Caki2 (cell line): ENCODE measurements at places on chromosomes 5 and 9.

DNA sequence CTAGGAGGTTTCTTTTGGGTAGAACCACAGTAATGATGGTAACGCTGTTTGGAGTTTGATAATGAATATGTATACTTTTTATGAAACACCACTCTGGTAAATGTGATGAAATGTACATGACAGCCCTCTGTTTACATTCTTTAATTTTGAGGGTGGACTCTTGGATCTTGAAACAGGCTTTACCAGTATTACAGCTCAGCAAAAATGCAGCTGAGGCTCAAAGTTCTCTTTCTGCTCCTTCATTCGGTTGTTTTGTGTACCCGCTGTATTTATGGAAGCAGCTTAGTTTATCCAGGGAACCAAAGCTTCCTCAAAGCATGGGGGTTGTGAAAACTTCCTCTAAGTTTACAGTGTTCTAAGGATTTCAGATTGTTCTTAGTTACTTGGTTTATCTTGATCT is 11.1 kb downstream of the GAPVD1 start:
- no peak for DNase-seq

DNA sequence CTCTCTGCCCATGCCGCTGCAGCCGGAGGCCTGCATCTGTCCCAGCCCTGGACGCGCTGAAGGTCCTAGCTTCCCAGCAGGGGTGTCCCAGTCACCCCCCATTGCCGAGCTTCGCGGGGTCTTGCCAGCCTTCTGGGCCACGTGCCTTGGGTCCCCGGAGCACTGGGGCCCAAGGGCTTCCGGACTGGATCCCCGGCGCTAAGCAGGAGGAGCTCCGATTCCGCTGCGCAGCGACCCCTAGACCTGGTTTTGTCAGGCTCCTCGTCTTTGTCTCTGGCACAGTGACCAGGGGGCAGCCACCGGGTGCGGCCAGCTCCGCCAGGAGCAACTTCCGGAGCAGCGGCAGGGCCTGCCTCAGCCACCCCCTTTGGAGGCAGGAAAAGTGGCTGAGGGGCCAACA is 3.3 kb upstream of the IRX1 start:
- DNase-seq = no peak

DNA sequence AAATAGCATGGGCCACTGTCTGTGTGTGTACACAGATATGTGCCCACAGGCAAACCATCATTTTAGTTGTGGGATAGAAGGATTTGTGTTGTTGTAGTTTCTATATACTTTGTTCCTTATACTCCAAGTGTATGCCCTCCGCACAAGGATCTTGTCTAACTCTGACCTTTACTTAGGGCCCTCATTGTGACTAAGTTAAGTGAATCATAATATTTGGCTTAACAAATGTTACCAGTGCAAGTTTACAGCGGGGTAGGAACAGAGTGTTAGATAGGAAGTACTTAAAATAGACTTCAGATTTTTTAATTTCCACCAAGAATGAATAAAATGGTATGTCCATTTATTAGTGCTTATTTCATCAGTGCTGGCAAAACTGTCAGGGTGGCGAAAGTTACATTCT is 29.5 kb upstream of the CYFIP2 start:
- DNase-seq = no peak

GRCh38 chr5:78760770-78761169 is 112.2 kb upstream of the LHFPL2 start:
- DNase-seq = no peak

DNA sequence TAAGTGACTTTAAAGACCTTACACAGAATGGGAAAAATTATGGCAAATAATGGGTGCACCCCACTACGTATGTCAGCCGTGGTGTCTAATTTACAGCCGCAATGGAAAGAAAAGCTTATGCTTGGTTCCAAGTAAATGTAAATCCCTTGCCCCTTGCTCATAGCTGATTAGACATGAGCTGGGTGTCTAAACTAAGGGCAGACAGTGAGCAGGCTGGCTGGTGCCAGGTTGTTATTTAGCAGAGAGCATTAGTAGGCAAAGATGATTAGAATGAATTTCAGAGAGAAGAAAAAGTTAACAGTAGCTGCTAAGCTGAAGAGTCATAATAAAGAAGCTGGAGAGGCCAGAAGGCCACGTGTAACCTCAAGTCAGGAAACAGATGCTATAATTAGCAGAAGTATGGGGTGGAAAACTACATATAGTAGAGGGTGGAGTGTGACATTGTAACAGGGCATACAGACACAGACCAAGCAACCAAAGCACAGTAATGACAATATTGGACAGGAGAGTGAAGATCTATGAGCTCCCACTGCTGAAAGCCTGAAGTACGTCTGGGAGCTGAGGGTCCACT is 257.7 kb downstream of the MCTP1 start:
- DNase-seq = no peak

GRCh38 chr9:75184471-75184870 is 96.2 kb downstream of the OSTF1 start:
- no peak for DNase-seq

- DNase-seq = no peak
Measured at GRCh38 chr9:1701113-1701512, 314.0 kb upstream of the SMARCA2 start.

DNA sequence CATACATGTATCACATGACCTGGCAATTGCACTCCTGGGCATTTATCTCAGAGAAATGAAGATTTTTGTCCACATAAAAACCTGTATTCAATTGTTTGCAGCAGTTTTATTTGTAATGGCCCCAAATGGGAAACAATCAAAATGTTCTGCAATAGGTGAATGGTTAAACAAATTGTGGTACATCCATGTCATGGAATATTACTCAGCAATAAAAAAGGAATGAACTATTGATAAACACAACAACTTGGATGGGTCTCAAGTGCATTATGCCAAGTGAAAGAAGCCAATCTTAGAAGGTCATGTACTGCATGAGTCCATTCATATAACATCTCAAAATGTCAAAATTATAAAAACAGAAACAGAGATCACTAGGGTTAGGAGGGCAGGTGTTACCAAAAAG is 1.5 kb upstream of the NDUFS4 start:
- DNase-seq = no peak

DNA sequence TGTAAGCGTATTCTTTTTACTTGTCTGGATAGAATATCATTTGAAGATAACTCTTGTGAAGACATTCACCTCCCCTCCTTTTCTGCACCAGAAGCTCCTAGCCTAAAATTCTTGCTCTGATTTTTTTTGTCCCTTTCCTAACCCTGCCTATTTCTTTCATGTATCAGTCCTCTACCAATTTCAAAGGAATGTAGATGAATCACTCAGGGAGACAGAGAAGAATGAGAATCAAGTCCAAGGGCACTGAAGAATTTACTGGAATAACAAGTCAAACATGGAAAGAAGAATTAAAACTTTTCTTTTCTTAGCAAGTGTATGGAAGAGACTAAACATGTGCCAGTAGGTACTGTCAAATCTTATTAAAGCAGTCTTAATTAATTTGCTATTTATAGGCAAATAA is 618.7 kb downstream of the DNAH5 start:
- DNase-seq = no peak

DNA sequence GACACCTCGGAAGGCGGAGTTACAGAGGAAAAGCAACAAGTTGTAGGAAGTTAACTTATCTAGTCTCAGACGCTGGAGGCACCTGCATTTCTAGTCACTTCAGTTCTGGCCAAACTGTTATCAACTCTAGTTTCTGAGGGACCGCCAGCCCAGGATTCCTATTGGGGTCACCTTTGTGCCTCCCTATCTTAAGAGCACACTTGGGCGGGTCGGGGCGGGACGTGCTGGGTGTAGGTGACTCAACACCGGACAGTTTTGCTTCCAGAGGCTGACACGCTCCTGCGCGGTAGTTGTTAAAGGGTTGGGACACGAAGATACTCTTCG is 679 bp upstream of the KDM4C start:
- peak; percentile 86 for DNase-seq

GRCh38 chr9:21294364-21294774 is 10.7 kb downstream of the IFNA5 start:
- peak; percentile 65 for DNase-seq

GRCh38 chr9:3756071-3756470 is 230.3 kb upstream of the RFX3 start:
- DNase-seq = no peak

DNA sequence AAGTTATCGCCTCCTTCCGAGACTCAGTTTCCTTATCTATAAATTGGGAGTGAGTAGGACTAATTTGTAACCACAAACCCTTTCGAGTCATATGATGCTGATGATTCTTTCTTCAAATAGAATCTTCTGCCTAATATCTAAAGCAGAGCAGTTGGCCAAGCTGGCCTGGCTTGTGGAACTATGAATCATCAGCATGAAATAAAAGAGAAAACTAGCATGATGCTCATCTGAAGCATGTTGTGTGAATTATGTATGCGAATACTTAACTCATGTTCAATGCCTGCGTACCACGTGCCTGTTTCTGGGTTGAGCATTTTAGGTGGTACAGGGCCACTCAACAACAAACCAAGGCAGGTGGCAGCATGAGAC is 15.0 kb upstream of the ORM1 start:
- no peak for DNase-seq

- DNase-seq = no peak
Measured at GRCh38 chr5:21071421-21071820, 1083.4 kb upstream of the CDH18 start.

DNA sequence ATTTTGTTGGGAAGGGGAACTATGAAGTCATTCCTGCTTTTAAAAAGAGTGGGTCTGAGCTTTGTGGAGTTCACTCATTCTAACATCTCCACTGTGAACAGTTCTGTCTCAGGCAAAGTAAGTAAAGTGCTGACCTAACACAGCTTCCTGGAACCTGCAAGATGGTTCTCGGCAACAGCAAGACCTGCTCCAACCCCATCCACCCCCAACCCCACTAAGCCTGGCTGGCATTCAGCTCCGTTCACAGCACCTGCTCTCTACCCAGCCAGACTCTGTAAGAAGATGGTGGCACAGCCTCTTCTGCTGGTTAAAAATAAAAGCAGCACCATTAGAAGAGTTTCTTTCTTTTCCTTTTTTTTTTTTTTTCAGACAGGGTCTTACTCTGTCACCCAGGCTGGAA is 42.0 kb downstream of the EPB41L4B start:
- no peak for DNase-seq

- peak; percentile 43 for DNase-seq
Measured at GRCh38 chr5:176573564-176574296, 24.6 kb downstream of the CDHR2 start.

DNA sequence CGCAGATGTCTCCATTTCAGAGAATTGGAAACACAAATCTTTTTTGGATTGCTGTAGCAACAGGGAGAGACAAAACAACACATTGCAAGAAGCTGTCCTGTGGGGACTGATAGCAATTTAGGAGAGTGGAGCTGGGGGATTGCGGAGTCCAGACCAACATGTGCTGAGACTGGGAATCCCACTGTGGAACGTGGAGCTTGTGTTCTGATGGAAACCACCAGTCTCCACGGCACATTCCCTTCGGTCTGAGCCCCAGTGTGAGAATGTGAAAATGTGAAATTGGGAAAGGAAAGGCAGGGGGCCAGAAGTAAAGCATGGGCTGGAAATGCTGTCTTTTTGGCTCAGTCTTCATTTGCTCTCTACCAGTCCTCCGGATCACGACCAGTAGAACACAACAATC is 348.8 kb upstream of the TNC start:
- DNase-seq = no peak

- no peak for DNase-seq
Measured at GRCh38 chr5:120913396-120913795, 449.3 kb downstream of the PRR16 start.

- no peak for DNase-seq
Measured at GRCh38 chr9:86713970-86714369, 233.3 kb downstream of the GAS1 start.

DNA sequence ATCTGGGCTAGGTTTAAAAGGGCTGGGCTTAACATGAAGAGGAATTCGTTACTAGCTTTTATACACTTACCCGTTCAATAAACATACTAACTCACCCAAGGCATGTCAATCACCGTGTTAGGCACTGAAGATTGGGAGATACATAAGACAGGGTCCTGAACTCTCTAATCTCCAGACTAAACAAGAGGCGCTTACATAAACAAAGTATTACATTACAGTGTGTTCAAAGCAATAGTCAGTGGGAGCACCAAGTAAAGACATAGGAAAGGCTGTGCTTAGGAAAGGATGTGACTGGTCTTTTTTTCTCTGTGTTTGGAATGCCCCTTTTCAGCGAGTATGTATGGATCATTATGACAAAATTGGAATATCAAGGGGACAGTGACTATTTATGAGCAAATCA is 203.6 kb upstream of the ADRA1B start:
- DNase-seq = no peak

GRCh38 chr5:88607492-88607891 is 275.5 kb downstream of the MEF2C start:
- no peak for DNase-seq

GRCh38 chr5:160727296-160727997 is 124.6 kb downstream of the ATP10B start:
- DNase-seq = no peak

DNA sequence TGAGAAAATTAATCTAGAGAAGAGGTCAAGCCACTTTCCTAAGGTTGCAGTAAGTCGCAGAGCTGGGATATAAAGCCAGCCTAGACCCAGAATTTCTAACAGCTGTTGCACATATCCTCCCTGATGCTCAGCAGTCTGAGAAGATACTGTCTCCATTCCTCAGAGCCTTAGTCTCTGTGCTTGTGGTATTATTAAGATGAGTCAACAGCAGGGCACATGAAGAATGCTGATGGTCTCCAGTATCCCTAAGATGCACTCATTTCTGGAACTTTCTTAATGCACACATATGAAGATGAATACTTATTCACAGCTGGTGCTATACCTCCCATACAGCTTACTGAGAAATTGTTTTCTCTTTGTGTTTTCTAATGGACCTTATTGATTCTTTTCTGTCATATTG is 32.5 kb downstream of the SGCD start:
- DNase-seq = no peak

GRCh38 chr5:156685481-156685880 is 164.6 kb upstream of the PPP1R2B start:
- no peak for DNase-seq

GRCh38 chr9:76519075-76519835 is 60.3 kb downstream of the GCNT1 start:
- DNase-seq = peak; percentile 37

DNA sequence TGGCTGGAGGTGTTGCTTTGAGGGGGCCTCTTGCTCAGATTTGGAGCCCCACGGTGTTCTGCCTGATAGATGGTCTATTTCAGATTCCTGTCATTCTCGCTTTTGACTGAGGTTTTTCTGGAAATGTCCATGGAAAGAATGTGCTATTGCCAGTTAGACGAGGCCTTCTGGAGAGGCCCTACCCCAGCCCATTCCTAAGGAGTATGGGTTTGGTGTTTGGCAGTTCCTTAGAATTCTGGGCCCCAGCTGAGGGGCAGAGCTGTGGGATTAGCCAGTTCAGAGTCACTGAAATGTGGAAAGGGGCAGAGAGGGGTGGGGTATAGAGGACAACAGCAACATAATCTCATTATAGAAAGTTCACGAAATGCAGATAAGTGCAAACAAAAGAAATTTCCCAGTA is 50.5 kb downstream of the GALNT10 start:
- no peak for DNase-seq

DNA sequence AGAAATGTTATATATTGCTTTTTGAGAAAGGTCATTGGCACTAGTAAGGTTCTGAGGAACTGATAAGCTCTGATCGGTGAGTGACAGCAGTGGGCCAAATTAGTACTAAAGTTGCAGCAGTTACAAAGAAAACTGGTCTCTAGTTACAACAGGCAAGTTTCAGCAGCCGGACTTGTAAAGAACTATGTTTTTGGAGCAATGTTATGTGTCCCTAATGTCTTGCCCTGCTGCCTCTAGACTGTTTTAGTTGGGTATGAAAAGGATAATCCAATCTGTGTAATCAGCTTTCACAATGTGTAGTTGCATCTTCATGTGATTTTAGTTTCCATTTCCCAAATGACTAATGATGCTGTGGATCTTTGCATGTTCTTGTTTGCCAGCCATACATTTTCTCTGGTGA is 113.5 kb downstream of the CAMK4 start:
- DNase-seq = no peak
